ENCODE measurements at places on chromosomes 4 and X.

GRCh38 chr4:26020083-26020668, 106.2 kb downstream of the SMIM20 start:
- DNase-seq = no peak

DNA sequence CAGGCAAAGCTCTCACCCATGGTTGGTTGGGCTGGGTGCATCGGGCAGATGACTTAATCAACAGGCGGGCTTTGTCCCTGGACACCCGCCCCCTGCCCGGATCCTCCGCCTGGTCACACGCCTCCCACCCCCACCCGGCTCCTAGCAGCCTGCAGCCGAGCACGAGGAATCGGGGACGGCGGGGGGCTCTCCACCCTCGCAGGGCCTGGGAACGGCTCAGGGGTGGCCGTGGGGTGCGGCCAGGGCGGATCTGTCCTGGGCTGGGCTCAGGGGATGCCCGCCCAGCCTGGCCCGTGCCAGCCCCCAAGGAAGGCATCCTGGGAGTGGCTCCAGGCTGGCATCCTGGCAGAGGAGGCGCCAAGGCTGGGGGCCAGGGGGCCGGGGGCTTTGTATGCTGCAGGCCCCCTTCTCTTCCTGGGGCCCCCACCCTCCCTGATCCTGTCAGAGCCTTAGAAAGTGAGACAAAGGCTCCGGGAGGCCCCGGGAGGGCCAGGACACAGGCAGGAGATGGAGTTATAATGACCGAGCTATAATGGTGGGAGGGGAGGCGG, 32.5 kb upstream of the FGFR3 start:
- DNase-seq = no peak

- DNase-seq = no peak
These were observed 11.9 kb upstream of the SLC9A7 start for GRCh38 chrX:46770817-46771163.

DNA sequence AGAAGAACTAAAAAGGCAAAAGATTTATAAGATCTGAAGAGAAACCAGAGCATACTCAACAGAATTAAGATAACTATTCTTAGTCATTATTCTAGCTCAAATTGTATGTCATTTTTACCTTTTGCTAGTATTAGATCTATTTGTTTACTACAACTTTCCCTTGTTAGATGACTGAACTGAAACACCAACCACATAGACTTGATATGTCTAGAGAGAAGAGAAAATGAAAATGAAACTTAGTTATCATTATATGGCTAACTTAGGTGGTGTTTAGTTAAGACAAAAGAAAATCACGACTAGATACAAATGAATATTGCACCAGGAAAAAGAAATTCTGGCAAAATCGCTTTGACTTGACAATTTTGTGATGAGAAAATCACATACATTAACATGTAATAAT, 690.8 kb downstream of the PCDH18 start:
- no peak for DNase-seq

DNA sequence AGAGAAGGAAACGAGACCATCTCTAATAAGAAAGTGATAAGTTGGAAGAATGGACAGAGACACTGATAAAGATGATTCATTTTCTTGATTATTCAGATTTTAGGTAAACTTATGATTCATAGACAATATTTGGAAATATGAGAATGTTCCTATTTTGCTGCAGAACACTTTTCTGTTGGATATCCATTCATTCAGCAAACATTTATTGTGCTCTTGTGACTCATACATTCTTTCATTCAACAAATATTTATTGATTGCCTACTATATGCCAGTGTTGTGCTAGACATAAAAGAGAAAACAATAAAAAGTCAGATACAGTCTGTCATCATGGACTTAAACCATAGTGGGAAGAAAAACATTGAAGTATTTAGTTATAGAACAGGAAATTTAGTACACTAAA, 1232.0 kb downstream of the STIM2 start:
- no peak for DNase-seq

DNA sequence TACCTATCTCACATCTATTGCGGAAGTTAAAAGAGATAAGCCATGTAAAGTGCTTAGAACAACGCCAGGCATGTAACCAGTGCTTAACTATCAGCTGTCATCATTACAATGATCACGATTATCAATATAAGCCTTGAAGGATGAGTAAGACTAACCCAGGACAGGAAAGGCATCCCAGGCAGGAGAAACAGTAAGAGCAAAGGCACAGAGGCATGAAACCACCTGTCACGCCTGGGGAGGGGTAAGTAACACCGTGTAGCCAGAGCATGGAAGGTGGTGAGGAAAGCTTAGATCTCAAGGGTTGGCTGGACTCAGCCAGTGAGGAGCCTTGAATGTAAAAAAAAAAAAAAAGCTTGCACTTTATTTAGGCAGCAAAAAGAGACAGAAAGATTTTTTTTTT, 71.7 kb upstream of the NOCT start:
- DNase-seq = no peak

DNA sequence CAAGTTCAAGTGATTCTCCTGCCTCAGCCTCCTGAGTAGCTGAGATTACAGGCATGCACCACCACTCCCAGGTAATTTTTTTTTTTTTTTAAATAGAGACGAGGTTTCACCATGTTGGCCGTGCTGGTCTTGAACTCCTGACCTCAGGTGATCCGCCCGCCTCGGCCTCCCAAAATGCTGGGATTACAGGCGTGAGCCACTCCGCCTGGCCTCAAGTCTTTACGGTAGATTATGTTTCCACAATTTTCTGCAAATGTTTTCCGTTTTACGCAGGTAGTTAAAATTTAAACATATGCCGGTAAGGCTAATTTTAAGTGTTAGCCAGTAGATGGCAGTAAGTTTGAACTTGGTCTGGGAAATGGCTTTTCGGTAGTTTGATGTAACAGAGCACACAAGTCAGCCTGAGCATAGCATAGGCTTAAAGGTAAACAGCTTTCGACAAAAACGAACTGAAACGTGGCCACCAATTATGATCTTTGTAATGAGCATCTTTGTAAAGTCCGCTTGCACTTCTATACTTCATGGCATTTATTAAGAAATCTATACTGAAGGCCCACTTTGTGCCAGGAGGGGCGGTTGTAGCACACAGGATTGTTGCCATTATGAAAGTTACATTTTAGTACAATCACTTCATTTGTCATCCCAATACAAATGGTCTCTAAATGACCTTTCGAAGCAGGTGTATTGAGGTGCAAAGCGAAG, 31.1 kb downstream of the CCKAR start:
- no peak for DNase-seq

DNA sequence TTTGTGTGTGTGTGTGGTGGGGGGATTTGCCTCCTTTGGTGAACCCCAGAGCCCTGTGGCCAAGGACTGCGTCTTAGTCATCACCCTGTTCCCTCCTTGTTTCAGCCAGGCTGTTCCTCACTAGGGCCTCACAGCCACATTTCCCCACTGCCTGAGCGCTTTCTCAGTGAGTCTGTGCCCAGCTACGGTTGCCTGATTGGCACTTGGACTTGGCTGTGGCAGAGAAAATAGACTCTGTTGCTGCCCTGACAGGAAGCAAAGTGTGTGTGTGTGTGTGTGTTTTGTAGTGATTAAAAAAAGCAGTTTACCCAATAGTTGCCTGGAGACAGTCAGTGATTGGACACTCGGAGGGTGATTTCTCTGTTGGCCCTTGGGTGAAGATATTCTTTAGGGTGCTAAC, 113.0 kb downstream of the UCHL1 start:
- DNase-seq = no peak

- no peak for DNase-seq
These were observed 184.9 kb upstream of the DKK2 start for GRCh38 chr4:107220976-107221375.

GRCh38 chr4:1578251-1578773, 105.8 kb downstream of the FAM53A start:
- DNase-seq = no peak

DNA sequence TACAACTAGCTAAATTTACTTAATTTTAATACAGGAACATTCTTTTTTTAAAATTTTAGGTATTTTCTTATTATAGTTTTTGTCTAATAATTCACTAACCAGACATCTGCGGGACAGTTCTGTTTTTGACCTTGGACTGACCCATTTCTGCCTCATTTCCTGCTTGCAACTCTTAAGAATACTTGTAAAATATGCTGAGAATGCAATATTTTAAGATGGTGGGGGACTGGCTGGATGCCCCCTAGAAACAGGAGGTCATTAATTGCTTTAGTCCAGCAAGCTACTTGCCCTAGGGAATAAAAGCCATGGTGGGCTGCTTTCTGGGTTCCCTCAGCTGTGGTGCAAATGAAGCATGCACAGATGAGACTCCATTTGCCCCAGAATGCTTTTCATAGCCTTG, 2348.4 kb downstream of the PCDH7 start:
- DNase-seq = no peak

GRCh38 chr4:8820178-8821102, 51.2 kb downstream of the HMX1 start:
- no peak for DNase-seq

DNA sequence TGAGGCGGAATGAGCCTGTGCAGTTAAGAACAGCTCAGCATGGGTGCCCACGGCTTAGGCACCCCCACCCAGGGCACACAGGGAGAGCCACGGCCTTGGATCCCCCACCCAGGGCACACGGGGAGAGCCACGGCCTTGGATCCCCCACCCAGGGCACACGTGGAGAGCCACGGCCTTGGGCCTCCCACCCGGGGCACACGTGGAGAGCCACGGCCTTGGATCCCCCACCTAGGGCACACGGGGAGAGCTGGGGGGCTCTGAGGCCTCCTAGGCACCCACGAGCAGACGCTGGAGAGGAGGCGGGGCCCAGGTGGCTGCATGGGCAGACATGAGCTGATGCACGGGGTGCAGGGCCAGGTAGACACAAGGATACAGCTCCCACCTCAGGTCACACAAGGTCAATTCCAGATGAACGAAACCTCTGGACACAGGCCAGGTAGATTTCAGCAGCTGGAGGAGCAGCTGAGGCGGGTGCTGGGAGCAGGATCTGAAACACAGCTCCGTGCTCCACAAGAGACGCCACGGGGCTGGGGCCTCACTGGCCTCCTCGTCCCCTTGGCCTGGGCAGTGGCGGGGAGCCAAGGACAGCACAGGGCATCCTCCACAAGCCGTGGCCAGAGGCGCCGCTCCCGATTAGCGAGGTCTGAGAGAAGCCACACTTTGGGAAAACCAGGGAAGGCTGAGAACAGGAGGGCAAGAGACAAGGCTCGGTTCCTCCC, 30.8 kb downstream of the GAK start:
- no peak for DNase-seq

- DNase-seq = no peak
These were observed 587 bp downstream of the TIMM8A start for GRCh38 chrX:101347859-101348451.

DNA sequence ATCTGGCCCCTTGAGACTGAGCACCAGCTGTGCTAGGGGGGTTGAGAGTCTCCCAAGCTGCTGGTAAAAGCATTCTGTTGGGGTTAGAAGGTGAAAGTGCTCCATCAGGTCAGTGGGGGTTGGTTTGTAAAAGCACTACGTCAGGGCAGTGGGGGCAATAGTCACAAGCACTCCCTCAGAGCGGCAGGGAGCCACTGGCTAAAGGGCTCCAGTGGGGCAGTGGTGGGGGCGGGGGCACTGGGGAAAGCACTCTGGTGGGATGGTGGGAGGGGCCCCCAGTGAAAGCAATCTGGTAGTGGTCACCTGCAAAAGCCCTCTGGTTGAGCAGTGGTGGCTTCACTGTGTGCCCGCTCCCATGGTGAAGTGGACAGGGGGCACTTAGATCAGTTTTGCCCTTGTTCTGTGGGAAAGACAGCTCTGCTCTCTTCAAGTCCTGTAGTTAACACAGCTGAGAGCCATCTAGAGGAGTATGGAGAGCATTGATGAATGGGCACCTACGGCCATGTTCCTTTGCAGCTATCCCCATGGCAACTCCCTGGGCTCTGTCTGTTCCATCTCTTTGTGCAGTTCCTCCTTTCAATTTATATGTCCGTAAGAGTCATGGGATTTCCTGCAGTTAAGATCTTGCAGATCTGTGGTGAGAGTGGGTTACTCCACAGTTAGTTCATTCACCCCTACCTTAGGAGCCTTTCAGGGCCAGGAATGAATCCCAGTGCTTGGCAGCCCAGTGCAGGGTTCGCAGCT, 106.4 kb downstream of the SH3BGRL start:
- no peak for DNase-seq

GRCh38 chr4:183986971-183987946, 82.2 kb downstream of the STOX2 start:
- DNase-seq = no peak

DNA sequence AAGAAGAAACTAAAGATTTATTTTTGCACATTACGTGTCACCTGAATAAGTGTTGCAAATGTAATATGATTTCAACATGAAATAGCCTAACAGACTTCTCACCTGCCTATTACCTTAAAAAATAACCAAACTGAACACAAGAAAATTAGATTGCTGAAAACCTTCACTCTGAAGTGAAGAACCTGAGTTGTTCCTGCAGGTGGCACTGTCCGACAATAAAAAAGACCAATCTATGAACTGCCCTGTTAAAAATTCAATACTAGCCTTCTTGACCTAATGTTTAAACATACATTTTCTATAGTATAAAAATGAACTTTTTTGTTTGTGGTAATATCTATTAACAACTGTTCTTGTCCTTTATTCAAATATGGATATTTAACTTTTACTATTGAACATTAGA, 69.2 kb upstream of the PNPLA4 start:
- DNase-seq = no peak

DNA sequence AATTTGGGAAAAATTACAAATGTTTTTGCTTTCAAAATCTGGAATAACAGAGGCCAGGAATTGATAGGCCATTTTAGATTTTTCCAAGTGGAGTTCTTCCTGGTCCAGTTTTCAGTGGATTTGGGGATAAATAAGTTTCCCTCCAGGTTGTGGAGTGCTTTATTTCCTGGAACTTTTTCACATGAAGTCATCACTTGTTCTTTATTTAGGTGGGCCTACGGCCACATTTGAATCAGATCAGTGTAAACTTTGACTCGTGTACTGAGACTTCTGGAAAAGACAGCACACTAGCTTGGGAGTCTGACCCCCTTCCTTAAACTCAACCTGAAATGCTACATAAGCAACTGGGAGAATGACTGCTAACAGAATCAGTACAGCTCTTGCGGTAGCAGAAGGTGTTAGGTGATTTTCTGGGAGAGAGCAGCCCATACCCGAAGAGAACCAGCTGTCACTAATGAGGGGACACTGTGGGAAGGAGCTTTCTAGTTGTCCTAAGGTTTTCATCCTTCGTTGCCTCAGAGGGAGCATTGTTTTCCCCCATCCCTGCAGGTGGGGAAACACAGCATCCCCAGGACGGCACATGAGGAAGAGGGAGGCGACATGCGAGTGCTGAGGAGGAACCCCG, 235.2 kb upstream of the FAT1 start:
- no peak for DNase-seq

Measured in T-helper 22 cell (primary cell).